ENCODE measurements at places on chromosomes 2 and 18. TPM values are rescaled to one million over a fixed set of nuclear protein-coding genes. Genes with fewer than 3 reads are reported as not detected.

NETO1 gene
- not detected for total RNA-seq

VAPA gene
- 159 TPM for total RNA-seq

MCM6 gene
- total RNA-seq: 226 TPM

MYO3B gene
- not detected for total RNA-seq

DNA sequence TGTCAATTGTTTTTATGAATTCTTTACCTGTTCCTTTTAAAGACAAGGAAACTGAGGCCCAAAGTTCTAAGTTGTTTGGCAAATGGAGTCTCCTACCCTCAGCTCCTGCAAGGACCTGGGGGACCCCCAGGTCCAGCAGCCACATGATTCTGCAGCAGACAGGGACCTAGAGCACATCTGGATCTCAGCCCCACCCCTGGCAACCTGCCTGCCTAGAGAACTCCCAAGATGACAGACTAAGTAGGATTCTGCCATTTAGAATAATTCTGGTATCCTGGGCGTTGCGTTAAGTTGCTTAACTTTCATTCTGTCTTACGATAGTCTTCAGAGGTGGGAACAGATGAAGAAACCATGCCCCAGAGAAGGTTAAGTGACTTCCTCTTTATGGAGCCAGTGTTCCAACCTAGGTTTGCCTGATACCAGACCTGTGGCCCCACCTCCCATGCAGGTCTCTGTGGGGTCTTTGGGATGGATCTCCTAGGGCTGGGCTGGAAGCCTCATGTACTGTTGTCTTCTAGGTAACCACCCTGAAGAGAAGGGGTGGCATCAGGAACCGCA is 5.6 kb upstream of the CENPA start:
- DNase-seq: no peak
- no peak overlapping the region for H3K4me3 ChIP-seq
- H3K27ac ChIP-seq: no peak overlapping the region
- H3K4me1 ChIP-seq: peaks cover 11% of the 10 kb centered on the region
- no peaks in the 10 kb centered on the region for H3K27me3 ChIP-seq

- no peak overlapping the region for H3K27ac ChIP-seq
- no peaks in the 10 kb centered on the region for H3K36me3 ChIP-seq
- no peak for DNase-seq
- H3K4me3 ChIP-seq: no peak overlapping the region
- no peaks in the 10 kb centered on the region for H3K4me1 ChIP-seq
- H3K27me3 ChIP-seq: peaks cover 8% of the 10 kb centered on the region
These were observed 11.1 kb upstream of the ALPG start for GRCh38 chr2:232395586-232395985.

GRCh38 chr18:10417664-10418063 is 36.8 kb upstream of the APCDD1 start:
- H3K4me3 ChIP-seq: no peak overlapping the region
- H3K4me1 ChIP-seq: no peaks in the 10 kb centered on the region
- no peak overlapping the region for H3K27ac ChIP-seq

DNA sequence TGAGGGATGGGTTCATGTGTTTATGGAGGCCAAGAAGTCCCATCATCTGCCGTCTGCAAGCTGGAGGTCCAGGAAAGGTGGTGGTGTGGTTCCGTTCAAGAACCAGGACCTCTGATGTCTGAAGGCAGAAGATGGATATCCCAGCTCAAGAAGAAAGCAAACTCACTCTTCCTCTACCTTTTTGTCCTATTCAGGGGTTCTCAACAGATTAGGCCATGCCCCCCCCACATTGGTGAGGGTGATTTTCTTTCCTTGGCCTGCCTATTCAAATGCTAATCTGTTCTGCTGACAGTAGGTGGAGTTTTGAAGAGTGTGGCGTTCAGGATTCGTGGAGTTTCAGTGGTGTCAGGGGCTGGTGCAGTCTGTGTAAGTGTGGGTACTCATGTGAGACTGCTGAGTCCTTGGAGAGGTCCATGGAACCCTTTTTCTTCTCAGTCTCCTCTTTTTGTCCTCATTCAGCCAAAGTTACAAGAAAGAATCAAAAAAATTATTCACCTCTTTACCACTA is 5.9 kb downstream of the MSL3B start:
- H3K27me3 ChIP-seq: no peaks in the 10 kb centered on the region
- DNase-seq: no peak

- H3K4me1 ChIP-seq: peaks cover 13% of the 10 kb centered on the region
- no peak overlapping the region for H3K4me3 ChIP-seq
- H3K27me3 ChIP-seq: no peaks in the 10 kb centered on the region
- H3K36me3 ChIP-seq: no peaks in the 10 kb centered on the region
- H3K27ac ChIP-seq: no peak overlapping the region
- no peak for DNase-seq
These were observed 38.6 kb downstream of the SLC4A1AP start for GRCh38 chr2:27702302-27702701.

- no peaks in the 10 kb centered on the region for H3K27me3 ChIP-seq
- DNase-seq: no peak
- no peaks in the 10 kb centered on the region for H3K4me1 ChIP-seq
- H3K27ac ChIP-seq: no peak overlapping the region
- H3K36me3 ChIP-seq: no peaks in the 10 kb centered on the region
These were observed 231.6 kb upstream of the NT5C1B start for GRCh38 chr2:18820966-18821365.

GRCh38 chr18:37516361-37516853 is 49.2 kb downstream of the CELF4 start:
- H3K4me3 ChIP-seq: no peak overlapping the region
- no peak for DNase-seq
- no peaks in the 10 kb centered on the region for H3K36me3 ChIP-seq
- H3K27ac ChIP-seq: no peak overlapping the region

GRCh38 chr2:41431756-41432155 is 616.1 kb upstream of the PKDCC start:
- H3K27ac ChIP-seq: no peak overlapping the region
- no peaks in the 10 kb centered on the region for H3K27me3 ChIP-seq
- no peak for DNase-seq
- no peak overlapping the region for H3K4me3 ChIP-seq
- no peaks in the 10 kb centered on the region for H3K4me1 ChIP-seq
- H3K36me3 ChIP-seq: no peaks in the 10 kb centered on the region
